NCI-H82 (cell line): ENCODE measurements at places on chromosomes 1 and 21.

GRCh38 chr1:67555461-67556296 lies 125.5 kb upstream of the SERBP1 start:
- no peak for DNase-seq

- DNase-seq, result no peak
These were observed 11.8 kb upstream of the RPF1 start for GRCh38 chr1:84467298-84467697.

DNA sequence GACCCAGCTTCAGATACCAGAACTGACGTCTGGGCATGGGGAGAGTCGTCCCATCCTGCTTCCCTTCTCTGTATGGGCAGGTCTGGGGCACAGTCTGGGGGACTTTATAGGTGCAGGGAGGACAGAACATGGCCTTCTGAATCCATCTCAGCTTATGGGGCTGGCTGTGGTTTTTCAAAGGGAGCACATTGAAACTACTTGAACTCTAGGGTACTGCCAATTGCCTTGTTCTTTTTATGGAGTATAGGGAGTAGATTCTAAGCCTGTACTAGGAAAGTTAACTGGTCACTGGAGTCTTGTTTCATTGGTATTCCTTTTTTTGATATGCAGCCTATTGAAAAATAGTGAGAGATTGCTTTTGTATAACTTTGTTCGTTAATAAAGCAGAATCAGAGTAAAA lies 90.2 kb downstream of the ATP5PO start:
- DNase-seq, result no peak

GRCh38 chr1:47564570-47564969 lies 126.7 kb downstream of the FOXD2 start:
- DNase-seq, result no peak

DNA sequence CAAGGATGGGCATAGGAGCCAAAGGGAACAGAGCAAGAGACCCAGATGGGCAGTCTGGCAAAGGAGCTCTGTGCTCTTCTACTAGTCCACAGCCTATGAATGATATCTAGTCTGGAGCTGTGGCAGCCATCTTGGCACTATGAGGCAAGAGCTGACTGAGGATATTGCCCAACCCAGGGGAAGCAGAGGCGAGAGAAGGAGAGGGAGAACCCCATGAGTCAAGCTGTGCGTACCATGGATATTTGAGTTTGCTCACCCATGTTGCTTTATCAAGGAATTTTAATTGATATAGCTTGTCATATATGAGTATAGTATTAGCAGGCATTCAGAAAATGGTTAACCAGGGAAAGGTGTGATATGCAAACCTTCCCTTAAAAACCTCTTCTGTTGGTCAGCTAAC lies 420.9 kb downstream of the PRDM2 start:
- DNase-seq, result no peak

DNA sequence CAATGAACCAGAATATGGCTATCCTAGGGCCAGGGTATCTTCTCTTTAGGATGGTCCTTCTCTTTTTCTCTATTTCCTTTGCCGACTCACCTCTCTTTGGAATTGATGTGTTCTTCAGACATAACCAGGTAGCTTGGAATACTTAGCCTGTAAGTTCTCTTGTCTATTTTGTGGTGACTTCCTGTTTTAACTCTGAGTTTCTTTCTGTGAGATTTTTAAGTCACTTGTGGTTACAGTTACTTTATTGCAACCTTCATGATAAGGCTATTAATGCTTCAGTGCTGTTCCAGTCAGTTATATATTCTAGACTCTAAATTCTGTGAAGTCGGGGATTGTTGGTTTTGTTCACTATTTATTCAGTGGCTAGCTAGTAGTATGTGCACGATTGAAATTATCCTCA lies 46.2 kb downstream of the DISP1 start:
- DNase-seq, result no peak

GRCh38 chr1:168520832-168521231 lies 23.0 kb downstream of the XCL2 start:
- DNase-seq, result no peak

DNA sequence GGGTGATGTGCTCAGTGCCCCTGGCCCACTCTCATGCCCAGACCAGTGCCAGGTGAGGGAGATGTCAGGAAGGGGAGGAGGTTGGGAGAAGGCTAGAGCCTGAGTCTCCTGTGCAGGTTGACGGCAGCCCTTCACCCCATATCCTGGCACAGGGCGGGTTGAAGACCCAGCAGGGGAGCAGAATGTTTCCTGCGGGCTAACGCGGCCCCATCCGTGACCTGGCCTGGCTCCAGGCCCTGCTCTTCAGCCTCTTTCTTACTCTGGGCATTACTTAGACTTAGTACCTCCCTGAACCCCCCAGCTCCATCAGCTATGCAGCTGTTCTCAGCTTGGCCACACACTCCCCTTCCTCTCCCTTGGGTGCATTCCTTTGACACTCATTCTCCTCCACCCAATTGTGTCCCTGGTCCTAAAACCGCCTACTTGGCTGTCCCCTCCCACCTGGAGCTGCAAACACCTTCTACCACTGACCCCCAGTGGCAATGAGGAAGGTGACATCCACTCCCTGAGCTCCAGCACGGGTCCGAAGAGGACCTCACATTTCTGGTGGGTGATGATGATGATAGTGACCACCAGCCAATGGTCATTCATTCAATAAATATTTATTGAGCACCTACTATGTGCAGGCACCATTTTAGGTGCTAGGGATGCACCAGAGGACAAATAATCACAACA lies 179.0 kb downstream of the PTPRU start:
- peak; percentile 90 for DNase-seq

DNA sequence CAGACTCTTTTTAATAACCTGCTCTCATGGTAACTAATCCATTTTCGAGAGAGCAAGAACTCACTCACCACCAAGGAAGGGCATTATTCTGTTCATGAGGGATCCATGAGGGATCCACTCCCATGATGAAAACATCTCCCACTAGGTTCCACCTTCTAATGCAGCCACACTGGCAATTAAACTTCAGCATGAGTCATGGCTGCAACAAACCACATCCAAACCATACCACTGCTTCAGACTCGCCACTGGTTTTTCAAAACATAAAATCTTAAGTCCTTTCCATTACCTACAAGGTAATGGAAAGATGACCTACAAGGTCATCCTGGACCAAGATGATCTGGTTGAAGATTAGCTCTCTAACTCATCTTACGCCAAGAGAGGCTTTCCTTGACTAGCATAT lies 405.1 kb downstream of the VAV3 start:
- no peak for DNase-seq

DNA sequence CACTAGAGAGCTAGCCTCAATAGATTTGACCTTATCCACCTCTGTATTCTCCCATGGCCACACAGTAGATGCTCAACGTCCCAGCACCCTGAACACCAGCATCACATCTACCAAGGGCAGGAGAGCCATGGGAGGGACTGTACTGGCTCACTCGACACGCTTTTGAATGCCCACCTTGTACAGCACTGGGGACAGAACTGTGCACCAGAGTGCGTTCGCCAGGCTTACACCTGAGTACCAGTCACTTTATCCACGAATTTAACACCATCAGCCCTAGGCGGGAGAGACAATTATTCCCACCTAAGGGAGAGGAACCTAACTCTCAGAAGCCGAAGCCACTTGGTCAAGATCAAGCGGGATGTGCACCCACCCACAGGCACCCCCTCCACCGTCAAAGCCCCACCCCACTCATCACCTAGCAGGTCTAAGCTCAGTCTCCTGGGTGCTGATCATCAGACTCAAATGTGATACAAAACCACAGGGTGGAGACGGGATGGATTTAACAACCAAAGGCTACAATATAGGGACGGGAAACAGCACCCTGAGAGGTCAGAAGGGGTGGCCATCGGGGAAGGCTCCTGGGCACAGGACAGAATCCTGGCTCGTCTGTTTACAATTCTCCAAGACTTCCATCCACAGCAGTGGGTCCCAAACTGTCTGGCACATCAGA lies 110.5 kb downstream of the GLIS1 start:
- DNase-seq, result no peak

GRCh38 chr1:169708647-169709046 lies 2.8 kb downstream of the SELL start:
- DNase-seq, result no peak

DNA sequence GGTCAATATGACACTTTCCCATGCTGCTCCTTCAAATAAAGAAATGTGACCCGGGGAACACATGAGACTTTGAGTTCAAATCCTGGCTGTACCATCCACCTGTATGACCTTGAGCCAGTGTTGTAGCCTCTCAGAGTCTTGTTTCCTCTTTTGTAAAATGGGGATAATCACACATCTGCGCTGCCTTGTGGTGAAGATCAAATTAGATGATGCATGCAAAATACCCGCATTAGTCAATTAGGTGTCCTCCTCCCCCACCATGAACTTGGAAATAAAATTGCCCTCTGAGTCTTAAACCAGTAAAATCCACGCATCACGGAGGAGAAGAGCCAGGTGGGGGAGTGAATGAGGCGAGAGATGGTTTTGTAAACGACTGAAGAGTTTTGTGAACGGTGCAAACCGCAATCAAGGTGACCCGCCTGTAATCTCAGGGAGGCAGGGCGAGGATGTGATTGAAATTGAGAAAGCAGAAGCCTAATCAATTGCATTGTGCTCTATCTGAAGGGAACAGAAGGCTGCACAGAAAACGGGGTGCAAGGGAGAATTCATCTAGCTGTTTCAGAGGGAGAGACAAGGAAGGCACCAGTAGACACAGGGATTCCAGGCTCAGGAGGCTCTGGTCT lies 5.8 kb upstream of the AHDC1 start:
- DNase-seq, result peak; percentile 36

DNA sequence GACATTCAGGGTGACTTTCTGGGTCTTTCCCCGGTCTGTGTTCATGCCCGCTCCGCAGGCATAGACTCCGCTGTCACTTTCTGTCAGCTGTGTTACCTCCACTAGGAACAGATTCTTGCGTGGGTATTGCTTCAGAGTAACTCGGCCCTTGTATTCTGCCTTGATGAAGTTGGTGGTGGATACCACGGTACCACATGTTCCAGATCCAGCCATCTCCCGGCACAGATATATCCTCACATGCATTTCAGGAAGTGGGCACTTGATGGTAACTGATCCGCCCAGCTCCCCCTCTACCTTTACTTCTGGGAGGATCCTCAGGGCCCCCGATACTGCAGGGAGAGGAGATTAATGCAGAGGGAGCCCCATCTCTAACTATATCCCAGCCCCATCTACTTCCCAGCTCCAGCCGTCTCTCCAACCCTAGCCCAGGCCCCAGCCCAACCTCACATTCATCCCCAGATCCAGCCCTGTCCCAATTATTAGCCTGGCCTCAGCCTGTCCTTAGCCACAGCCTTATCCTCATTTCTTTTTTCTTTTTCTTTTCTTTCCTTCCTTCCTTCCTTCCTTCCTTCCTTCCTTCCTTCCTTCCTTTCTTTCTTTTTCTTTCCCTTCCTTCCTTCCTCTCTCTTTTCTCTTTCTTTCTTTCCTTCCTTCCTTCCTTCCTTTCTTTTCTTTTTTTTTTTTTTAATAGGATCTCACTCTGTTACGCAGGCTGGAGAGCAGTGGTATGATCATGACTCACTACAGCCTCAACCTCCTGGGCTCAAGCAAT lies 7.8 kb downstream of the FCMR start:
- DNase-seq, result no peak

- no peak for DNase-seq
These were observed 80.4 kb upstream of the LRRC53 start for GRCh38 chr1:74592580-74593355.

DNA sequence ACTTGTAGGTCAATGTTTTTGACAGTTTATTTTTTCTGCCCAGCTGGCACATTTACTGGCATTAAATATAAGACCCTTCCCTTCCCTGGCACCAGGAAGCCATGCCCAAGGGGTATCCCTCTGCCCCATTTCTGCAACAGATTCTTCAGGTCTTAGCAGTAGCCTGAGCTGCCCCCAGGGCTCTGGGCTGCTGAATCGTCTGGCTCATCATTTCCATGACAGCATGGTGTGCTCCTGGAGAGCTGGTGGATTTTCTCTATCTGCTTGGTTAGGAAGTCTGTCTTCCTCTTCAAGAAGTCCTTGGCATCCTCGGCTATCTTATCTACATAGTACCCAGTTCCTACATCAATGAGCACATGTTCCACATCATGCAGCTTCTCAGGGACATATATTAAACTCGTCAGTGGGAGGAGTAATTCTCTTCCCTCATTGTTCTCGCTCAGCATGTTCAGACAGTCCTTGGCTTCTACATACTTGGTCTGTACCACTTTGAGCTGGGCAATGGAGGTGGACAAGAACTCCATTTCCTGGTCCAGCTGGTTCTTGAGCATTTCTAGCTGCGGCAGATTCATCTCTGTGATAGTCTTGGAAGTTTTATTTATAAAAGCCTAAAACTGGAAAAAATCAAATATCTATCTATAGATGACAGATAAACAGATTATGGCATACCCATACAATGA lies 23.5 kb downstream of the MIA3 start:
- DNase-seq, result no peak

DNA sequence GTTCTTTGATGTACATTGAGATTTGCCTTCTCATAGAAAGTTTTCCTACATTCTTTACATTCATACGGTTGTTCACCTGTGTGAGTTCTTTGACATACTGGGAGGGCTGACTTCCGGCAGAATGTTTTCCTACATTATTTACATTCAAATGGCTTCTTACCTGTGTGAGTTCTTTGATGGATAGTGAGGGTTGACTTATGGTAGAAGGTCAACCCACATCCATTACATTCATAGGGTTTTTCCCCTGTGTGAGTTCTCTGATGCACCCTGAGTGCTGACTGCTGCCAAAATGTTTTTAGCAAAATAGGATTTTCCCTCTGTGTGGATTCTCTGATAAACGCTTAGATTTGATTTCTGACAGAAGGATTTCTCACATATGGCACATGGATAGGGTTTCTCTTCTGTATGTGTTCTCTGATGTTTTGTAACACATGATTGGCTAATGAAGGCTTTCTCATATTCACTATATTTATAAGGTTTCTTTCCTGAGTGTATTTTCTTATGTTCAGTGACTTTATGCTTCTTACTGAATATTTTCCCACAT lies 37.7 kb downstream of the JMJD4 start:
- DNase-seq, result no peak

- DNase-seq, result no peak
These were observed 37.5 kb downstream of the CMPK1 start for GRCh38 chr1:47371016-47371517.

DNA sequence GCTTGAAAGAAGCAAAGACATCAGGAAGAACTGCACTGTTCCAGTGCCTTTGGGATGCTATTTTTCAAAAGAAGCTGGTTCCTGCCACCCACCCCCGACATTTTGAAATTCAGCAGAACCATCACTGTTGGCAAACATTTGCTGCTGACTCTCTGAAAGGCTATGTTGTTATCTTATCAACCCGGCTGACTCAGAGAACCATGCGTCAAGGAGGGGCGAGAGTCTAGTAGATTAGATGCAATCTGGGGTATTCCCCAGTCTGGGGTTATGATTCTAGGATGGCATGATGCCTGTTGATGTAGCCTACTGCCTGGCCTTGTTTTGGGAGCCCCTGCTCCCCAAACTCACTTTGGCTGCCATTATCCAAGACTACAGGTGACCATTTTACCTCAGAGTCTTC lies 267.8 kb upstream of the RUNX1 start:
- no peak for DNase-seq

- DNase-seq, result no peak
These were observed 184.6 kb upstream of the OLFM3 start for GRCh38 chr1:102181341-102181740.

- DNase-seq, result peak; percentile 88
These were observed 25.1 kb downstream of the NENF start for GRCh38 chr1:212457740-212458338.

GRCh38 chr1:115671176-115671934 lies 29.6 kb downstream of the VANGL1 start:
- no peak for DNase-seq
